Esophagus muscularis mucosa (tissue), 4 donors: ENCODE measurements at places on chromosomes 12 and 14. TPM values are rescaled to one million over a fixed set of nuclear protein-coding genes. Genes with fewer than 3 reads are reported as not detected.

DNA sequence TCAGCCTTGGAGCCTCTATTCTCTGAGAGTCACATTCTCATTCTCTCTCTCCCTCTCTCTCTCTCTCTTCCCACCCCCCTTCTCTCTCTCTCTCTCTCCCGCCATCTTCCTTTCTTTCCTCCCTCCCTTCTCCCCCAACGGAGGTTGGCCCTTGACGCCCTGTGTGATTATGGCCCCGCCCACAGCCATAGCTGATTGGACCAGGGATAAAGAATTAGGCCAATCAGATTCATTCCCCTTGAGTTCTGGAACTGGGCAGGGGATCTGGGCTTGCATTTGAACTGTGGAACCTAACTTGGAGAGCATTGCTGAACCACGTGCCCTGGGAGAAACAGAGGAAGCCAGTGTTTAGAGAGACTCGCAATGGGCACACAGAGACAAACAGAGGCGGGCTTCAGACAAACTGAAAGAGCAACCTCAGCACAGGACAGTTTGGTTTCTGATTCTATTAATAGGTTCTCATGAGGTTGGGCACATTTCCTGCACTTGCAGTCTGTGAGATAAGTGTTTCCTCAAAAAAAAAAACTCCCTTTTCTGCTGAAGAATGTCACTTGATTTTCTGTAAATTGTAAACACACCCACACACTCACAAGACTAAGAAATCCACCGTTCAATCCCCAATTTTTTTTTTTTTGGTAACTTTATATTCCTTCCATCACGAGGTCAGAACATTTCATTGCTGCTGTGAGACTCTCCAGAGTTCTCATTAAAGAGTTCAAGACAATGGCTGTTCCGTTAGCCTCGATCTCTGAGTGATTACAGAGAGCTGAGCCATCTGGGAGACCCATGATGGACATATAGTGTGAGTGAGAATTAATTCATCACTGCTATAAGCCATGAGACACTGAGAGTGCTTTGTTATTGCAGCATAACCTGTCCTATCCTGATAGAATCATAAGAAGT is 3.5 kb upstream of the P2RX7 start:
- DNase-seq, result peak; percentile 93
- H3K27ac ChIP-seq, result peak overlapping the region; percentile 65
- H3K27me3 ChIP-seq, result no peaks in the 10 kb centered on the region
- H3K36me3 ChIP-seq, result no peaks in the 10 kb centered on the region

DNA sequence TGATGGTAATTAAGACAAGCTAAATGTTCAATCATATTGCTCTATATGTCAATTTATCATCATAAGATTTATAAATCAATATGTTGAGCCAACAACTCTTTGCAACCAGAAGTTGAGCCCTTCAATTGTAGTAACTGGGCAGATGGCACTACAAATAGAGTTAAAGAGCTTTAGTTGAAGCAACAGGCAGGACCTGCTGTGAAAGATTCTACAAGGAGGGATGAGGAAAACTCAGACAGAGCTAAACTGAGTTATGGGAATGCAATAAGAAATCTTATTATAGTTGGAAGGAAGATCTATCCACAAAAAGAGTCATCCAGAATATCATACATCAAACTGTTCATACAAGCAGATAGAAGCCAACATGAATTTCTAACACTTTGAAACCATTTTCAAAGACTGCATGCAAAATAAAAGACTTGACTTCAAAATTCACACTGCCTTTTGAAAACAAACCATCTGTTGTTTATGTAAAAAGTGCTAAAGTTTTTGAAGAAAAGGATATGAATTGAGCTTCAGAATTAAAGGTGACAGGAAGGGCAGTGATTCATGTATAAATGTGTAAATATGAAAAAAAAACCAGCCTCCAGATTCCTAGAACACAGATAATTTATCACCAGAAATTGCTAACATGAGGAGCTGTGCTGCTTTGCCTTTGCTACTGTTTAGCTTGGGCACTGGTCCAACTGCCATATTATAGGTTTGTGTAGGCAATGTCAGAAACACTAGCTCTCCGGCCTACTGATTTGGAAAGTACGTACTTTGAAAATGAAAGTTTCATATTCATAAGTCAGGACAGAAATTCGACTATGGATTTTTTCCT is 133.2 kb downstream of the SLC35F4 start:
- H3K36me3 ChIP-seq, result no peaks in the 10 kb centered on the region
- no peak overlapping the region for H3K27ac ChIP-seq
- H3K27me3 ChIP-seq, result no peaks in the 10 kb centered on the region
- H3K4me1 ChIP-seq, result peaks cover 13% of the 10 kb centered on the region
- no peak for DNase-seq
- H3K4me3 ChIP-seq, result no peak overlapping the region

- H3K27me3 ChIP-seq, result no peaks in the 10 kb centered on the region
- no peaks in the 10 kb centered on the region for H3K4me1 ChIP-seq
- no peak for DNase-seq
- H3K36me3 ChIP-seq, result no peaks in the 10 kb centered on the region
- H3K4me3 ChIP-seq, result no peak overlapping the region
Measured at GRCh38 chr14:97878727-97879126, 1081.5 kb downstream of the VRK1 start.

DNA sequence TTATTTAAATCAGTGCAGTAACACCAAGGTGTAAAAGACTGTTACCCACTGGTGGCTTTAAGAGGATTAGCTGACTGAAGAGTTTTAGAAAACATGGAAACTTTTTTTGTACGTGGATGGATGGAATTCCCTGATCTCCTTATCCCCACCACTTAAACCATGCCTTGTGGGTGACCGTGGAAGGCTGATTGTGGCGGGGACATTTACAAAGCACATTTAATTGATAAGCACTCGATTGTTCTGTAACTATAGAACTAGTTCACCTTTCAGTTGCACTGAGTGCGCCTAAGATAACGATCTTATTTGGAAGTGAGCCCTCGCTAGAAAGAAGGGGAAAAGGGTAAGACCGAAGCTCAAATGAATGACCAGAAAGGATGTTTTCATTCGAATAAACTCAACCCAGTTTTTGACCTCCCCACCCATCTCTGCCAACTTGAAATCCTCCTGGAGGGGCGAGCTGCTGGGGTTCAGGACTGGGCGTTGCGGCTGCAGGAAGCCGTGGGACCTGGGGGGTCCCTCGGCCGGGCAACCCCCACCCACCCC is 688 bp upstream of the RASSF3 start:
- H3K4me3 ChIP-seq, result peak overlapping the region; percentile 99
- H3K36me3 ChIP-seq, result no peaks in the 10 kb centered on the region
- H3K27ac ChIP-seq, result peak overlapping the region; percentile 94
- no peak for DNase-seq
- H3K4me1 ChIP-seq, result peaks cover 44% of the 10 kb centered on the region

DNA sequence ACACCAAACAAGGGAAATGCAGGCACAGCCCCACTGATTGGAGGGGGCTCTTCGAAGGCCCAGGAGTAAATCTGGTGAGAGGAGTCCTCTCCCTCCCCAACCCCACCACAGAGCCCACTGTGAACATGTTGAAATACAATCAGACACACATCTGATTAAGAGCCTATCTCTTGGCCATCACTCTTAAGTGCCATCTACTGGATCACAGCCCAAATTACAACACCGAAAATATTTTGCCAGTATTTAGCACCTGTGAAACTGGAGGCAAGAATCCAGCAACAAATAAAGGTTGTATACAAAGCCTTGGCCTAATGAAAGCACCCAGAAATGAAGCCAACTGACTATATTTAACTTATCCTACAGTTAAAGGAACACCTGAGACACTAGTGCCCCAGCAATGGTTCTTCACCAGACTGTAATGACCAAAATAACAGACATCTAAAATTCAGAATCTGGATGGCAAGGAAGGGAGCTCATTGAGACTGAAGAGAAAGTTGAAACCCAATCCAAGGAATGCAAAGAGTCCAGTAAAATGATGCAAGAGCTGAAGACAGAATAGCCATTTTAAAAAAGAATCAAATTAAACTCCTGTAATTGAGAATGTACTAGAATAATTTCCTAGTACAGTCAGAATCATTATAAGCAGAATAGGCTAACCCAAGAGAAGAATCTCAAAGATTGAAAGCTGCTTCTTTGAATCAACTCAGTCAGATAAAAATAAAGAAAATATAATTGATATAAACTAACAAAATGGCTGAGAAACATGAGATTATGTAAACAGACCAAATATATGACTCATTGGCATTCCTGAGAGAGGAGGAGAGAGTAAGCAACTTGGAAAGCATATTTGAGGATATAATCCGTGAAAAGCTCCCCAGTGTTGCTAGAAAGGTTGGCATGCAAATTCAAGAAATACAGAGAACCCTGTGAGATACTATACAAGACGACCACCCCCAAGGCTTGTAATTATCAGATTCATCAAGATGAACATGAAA is 1117.0 kb downstream of the FLRT2 start:
- H3K4me3 ChIP-seq, result no peak overlapping the region
- no peak overlapping the region for H3K27ac ChIP-seq
- no peak for DNase-seq
- H3K4me1 ChIP-seq, result no peaks in the 10 kb centered on the region

JPH4 gene
- 2.8 TPM for total RNA-seq

RNF212B gene
- total RNA-seq, result not detected

TAS2R42 gene
- total RNA-seq, result not detected
